ENCODE measurements at places on chromosomes 1 and 21.

DNA sequence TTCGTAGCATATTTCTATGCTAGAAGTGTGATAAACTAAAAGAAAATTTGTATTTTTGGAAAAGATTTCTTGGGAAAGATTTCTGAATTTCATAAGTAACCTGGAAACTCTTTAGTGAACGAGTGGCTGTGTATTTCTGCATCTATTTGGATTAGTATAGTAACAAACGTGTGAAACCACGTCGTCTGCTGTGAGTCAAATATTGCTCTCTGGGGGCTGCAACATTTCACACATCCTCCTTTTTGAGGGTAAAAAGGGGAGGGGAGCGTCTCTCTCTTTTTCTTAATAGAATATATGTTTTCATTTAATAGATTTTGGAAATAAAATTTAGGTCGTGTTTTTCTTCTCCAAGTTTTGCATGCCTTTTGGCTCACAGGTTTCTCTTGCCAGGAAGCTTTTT lies 44.8 kb downstream of the LHX9 start:
- DNase-seq = no peak

GRCh38 chr1:41743366-41743765 lies 175.4 kb downstream of the HIVEP3 start:
- DNase-seq = no peak

- no peak for DNase-seq
Measured at GRCh38 chr1:47415728-47416318, at the start of gene FOXE3. TSS of gene FOXE3 (plus strand) at chr1:47416285. CDS start at chr1:47416316, 31 bp downstream.

DNA sequence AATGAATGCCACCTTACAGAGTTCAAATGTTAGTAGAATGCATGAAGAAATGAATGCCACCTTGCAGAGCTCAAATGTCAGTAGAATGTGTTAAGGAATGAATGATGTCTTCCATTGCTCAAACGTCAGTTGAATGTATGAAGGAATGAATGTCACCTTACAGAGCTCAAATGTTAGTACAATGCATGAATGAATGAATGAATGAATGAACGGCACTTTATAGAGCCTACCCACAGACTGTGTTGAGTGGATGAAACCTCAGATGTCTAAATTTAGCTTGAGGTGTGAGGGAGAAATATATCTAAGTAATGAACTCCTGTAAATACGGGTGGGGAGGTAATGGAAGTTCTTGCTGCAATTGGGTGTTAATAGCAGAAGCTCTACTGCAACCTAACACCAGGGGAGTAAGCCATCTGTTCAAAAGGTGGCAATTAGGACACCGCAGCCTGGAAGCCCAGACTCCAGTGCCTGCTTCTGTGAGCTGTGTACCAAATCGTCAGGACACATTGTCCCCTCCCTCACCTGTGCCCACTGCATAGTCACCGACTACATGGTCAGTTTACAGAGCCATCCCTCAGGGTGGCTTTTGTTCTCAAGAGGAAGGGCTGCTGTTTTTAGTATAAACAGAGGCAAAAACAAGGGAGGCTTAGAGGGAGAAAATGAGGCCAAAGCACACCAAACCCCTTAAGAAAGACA lies 26.7 kb downstream of the SUSD4 start:
- no peak for DNase-seq

DNA sequence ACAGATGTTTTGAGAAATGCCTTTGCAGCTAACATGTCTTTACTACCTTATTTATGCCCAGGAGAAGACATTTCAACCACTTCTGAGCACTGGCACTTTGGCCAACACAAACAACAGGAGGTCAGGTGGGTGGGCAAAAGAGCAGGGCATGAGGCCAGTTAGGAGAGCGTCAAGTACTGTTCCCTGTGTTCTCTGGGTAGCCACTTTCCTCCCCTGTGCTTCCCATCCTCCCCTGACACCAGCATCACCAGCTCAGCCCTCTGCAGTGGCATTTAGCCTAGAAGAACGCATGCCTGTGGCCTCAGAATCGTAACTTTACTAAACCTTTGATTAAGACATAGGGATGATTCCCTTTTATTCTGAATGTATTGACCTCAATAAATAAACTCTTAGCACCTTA lies 18.3 kb downstream of the BTG2 start:
- no peak for DNase-seq

- DNase-seq = peak; percentile 58
Measured at GRCh38 chr1:9615316-9616063, 26.8 kb downstream of the TMEM201 start.

- DNase-seq = no peak
Measured at GRCh38 chr21:32325706-32326105, 27.1 kb downstream of the MRAP start.

- DNase-seq = peak; percentile 81
Measured at GRCh38 chr1:150149271-150150132, at the start of gene PLEKHO1. TSS of gene PLEKHO1 (plus strand) at chr1:150149916. CDS start at chr1:150150258, 342 bp downstream.

DNA sequence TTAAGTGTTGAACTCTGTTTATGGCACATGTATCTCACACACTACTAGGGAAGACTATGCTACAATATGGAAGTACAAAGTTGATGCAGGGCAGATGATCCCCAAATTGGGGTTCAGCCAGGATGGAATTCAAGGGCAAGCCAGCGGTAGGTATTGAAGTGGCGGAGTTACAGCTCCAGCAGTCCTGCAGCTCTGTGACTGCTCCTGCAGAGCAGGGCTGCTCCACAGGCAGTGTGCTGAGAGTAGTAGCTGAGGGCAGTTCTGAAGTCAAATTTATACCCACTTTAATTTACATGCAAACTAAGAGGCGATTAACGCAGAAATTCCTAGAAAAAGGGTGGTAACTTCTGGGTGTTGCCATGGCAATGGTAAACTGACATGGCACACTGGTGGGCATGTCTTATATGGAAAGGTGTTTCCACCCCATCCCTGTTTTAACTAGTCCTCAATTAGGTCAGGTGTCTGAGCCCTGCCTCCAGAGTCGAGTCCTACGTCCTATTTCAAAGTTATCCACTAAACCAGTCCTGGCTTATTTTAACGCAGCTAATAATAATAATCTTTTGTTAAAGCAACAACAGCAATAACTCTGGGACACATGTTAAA lies 20.6 kb upstream of the CENPF start:
- no peak for DNase-seq

- no peak for DNase-seq
Measured at GRCh38 chr1:30537279-30537678, 186.1 kb downstream of the MATN1 start.

- DNase-seq = peak; percentile 61
Measured at GRCh38 chr1:78676347-78676982, 26.8 kb downstream of the IFI44 start.

- DNase-seq = no peak
Measured at GRCh38 chr1:151593730-151594129, 18.1 kb upstream of the SNX27 start.

GRCh38 chr1:65497256-65497830 lies 76.9 kb downstream of the LEPR start:
- no peak for DNase-seq

- peak; percentile 38 for DNase-seq
Measured at GRCh38 chr21:23968722-23969647, 1638.3 kb downstream of the MRPL39 start.

- DNase-seq = no peak
Measured at GRCh38 chr1:24872061-24872850, 57.8 kb downstream of the RUNX3 start.

- DNase-seq = no peak
Measured at GRCh38 chr1:228095161-228095560, 8.0 kb downstream of the C1orf35 start.

DNA sequence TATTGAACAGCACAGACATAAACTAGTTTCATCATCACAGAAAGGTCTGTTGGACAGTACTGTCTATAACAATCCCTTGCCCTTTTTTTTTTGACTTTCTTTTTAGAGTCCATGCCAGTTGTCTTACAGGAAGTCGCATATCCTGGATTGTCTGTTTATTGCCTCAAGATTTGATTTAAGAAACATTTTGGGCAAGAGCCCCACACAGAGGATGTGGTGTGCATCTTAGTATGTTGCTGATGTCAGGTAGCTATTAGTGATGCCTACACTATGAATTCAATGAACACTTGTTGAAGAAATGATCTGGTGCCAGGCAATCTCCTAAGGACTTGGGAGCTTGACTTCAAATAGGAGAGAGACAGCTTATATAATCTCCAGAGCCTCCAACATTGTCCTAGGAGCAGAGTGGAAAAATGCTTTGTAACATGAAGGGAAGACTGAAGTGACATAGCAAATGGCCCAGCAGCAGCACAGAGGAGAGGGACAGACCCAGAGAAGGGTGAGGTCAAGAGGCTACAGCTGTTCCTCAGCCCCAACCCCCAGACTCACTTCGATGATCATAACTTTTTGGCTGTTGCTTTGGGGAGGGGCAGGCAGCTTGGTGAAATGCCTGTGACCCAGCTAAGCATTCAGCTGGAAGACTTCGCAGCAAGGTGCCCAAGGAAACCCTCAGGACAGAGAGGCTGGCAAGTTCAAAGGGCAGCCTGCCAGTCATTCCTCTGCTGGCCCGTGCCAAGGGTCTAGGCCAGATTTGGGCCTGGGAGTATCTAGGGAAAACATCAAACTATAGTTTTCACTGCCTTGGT lies 7.5 kb upstream of the RAB29 start:
- no peak for DNase-seq

GRCh38 chr1:46370214-46370633 lies 23.9 kb upstream of the FAAH start:
- no peak for DNase-seq

DNA sequence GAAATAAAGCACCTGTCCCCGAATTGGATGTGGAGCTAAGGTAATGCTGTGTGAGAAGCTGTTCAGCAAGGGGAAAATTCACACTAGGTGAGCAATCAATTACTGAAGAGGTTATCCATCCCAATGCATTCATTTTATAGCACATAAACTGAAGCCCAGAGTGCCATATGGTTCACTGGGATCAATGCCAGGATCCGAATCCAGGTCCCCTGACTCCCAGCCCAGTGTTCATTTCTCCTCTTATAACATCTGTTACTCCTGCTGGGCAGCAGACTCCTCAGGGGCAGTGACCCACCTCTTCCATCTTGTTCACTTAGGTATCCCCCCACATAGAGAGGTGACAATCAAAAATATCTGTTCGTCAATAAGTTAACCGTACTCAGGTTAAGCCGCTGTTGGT lies 13.2 kb upstream of the SEC16B start:
- no peak for DNase-seq

DNA sequence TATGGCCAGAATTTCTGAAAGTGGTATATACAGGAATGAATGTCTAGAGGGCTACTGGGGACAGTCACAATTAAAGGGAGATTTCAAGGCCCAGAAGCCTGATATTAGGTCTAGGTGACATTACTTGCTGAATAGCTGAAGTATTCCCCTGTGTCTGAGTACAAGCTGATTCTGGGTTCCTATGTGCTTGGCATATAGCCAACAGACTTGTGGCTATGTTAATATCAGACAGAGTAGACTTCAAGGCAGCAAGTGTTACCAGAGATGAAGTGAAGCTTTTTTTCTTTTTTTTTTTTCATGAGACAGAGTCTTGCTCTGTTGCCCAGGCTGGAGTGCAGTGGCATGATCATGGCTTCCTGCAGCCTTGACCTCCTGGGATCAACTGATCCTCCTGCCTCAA lies 8.3 kb downstream of the TTC4 start:
- DNase-seq = no peak

DNA sequence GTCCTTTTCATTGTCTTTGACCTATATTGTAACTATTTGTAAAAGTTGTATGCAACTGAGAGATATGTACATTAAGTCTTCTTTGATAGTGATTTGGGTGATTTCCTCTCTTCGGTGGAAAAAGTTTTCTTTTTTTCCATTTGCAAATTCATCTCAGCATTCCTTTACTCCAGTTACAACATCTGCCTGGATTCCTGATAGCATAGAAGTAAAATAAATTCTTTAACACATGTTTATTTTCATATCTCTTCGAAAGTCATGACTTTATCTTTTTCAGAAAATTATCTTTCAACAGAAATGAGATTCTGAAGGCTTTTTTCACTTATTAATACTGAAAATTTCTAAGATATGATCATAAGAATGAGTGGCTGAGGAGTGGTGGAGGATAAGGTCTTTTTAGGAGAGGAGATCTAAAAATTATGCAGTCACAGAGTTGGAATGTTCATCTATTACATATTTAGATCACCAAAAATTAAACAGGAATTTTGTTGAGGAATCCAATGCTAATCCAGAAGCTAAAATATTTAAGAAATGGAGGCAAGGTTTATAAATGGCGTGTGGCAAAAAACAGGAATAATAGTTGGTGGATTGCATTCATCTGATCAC lies 400.5 kb downstream of the KCNT2 start:
- DNase-seq = no peak

GRCh38 chr1:31814041-31814511 lies 1.7 kb downstream of the SPOCD1 start:
- no peak for DNase-seq

- DNase-seq = no peak
Measured at GRCh38 chr1:56819387-56819899, at the start of gene FYB2. TSS of gene FYB2 (minus strand) at chr1:56819404. CDS start at chr1:56819290, 114 bp downstream.

GRCh38 chr1:116179964-116180363 lies 68.8 kb downstream of the MAB21L3 start:
- DNase-seq = no peak

GRCh38 chr1:66503841-66504470 lies 30.0 kb upstream of the SGIP1 start:
- DNase-seq = no peak

DNA sequence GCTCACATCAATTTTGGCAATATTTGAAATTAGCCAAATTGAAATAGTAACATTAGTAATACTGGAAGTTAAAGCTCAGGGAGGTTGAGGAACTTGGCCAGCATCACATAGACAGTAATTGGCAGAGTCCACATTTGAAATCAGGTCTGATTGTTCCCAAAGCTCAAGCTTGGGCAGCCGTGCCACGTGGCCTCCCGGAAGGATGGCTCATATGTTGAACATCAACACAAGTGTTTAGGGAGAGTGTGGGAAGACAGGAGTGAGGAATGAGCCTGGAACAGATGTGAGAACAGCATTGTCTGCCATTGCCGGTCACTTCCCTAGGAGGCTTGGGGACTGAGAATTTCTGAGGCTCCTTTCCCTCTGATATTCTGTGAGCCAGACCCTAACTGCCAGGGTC lies 40.2 kb upstream of the RBM15 start:
- no peak for DNase-seq

DNA sequence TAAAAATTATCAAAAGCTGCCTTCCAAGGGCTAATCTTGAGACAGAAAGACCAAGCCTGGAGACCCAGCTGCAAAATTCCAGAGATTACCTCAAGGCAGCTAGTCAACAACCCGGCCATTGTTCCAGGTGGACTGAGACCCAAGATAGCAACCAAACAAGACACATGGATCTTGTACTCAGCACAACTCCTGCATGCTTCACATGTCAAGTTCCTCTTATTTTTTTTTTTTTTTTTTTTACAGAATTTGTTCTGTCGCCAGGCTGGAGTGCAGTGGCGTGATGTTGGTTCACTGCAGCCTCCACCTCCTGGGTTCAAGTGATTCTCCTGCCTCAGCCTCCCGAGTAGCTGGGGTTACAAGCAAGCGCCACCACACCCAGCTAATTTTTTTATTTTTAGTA lies 40.1 kb downstream of the CD2 start:
- no peak for DNase-seq

DNA sequence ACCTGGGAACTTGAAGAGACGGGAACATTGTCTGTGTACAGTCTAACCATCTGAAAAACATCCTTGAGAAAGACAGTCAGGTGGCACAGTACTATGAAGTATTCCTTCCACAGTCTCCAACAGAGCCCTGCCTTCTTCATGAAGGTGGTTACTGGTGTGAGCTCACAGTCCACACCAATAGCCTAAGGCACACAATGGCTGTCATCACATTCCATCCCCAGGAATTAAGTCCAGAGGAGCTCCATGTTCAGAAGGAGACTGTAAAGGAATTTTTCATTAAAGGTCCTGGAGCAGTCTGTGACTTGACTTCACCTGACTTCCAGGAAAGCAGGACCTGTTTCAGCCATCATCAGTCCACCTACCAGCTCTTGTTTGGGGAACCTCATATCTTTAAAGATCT lies 180.2 kb downstream of the C1orf21 start:
- DNase-seq = no peak

GRCh38 chr1:62433861-62434617 lies 2.8 kb upstream of the USP1 start:
- no peak for DNase-seq

Data from CD8-positive, alpha-beta T cell (primary cell).